H54 (cell line): ENCODE measurements at places on chromosomes 16 and 17.

DNA sequence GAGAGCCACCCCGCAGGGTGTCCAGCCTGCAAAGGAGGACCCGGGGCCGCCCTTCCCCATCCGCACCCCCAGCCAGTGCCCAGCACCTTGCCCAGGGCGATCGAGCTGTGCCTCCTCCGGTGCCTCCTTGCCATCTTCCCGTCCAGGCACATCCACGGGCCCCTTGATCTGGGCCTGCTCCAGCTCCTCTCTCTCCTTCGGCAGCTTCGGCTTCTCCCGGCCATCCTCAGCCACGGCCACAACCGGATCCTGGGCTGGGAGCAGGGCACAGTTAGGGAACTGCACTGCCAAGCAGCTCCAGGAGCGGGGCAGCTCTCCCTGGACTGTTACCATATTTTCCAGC is 13.8 kb downstream of the NDUFAF8 start:
- DNase-seq, result no peak

DNA sequence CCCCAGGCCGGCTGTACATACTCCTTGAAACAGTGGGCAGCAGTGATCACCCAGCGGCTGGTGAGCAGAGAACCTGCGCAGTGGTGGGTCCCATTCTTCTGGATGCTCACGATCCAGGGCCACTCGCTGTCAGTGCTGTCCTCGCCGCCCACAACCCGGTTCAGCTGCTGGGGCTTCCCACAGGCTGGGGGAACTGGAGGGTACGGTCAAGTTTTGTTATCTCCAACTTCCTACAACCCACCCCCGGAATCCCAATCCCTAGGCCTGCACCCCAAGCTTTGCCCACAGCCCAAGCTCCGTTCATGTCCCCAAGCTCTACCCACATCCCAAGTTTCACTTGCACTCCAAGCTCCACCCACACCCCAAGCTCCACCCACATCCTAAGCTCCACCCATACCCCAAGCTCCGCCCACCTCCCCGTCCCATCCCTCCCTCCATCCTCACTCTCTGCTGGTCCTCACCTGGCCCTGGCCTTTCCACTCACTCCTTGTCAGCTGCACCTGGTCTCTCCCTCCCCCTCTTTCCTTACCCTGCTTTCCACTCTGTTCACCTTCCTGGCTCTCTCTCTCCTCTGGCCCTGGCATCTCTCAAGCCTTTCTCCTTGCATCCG is 1.8 kb downstream of the PRSS22 start:
- no peak for DNase-seq

DNA sequence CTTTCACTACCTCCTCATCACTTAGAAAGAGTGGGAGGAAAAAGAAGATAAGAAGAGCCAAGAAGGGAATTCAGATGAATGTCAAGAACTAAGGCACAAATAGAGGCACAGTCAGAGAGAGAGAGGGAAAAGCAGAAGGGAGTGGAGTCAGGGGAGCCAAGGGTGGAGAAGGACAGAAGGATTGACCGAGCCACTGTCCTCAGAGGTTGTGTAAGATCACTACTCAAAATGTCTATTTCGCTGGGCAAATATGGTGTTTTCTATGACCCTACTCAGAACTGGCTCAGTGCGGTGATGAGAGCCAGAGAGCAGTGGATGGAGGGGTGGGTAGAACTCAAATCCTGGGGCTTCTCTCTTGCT is 139.2 kb upstream of the HS3ST2 start:
- no peak for DNase-seq

- no peak for DNase-seq
Observed at GRCh38 chr16:57016301-57016700, 26.9 kb downstream of the NLRC5 start.

DNA sequence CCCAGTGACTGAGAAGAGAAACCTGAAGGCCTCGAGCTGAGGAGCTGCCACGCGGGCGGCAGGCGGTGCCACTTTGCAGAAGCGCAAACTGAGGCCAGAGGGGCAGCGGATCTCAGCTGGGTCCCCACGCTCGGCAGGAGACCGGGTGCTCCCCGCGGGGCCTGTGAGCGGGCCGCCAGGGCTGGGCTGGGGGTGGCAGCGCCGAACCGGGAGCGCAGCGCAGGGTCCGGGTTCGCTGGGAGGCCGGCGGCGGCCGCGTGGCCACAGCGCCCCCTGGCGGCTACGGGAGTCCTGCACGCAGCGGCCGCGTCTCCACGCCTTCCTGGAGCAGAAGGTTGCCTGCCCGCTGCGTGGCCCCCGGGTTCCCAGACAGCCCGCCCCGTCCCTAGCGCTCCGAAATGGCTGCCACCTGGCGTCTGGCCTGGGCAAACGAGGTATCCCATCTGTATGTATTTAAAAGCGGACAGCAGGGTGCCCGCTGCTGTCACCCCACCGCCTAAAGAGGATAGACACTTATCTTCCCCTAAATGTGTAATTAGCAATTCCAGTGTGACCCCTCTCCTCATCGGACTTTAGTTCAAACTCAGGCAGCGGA is 96.1 kb upstream of the CDH5 start:
- peak; percentile 80 for DNase-seq

DNA sequence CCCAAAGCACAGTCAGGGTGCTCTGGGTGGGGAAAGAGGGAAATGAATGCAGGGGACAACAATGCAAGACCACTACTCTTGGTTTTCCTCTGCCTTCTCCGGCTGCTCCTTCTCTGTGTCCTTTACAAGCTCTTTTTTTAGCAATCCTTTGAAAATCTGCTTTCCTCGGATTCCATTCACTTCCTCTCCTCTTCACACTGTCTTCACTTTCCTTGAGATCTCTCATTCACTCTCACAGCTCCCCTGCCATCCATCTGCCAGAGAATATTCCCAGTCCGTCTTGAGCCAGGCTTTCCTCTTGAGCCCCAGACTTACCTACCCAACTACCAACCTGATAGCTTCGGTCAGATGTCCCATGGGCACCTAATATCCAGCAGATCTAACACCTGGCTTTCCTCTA is 11.0 kb upstream of the SPOP start:
- DNase-seq, result no peak

DNA sequence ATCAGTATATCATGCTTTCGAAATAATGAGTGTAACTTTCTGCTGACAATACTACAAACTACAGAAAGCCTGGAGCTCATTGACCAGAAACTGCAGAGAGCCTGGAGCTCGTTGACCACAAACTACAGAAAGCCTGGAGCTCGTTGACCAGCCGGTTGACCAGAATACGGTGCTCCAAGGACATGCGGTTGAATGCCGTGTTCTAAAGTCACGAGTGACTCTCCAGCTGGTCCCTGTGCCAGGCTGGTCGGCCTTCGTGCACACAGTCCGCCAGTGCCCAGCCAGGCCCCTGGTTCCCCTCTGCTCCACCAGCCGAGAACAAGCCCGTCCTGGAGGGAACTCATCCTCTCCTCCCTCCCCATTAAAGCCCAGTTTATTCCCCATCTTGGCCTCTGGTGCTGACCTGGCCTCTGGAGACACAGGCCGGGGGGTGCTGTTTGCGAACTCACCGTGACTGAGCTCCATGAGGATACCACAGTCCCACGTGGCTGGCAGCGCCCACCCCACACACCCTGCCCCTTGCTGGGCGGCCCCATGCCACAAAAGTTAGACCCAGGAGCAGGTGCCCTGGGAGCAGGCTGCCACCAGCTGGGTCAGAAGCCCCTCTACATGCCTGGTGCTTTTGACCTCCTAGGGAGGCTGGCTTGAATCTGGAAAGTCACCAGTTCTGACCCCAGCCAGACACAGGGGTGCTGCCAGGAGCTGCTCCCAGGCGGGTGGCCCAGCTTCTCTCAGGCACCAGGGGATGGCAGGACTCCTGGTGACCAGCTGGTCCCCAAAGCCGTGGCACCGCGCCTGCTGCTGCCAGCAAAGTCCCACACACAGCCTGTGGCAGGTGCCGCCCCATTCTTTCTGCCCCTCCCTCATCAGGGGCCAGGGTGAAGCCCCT is 15.5 kb upstream of the CDH15 start:
- no peak for DNase-seq
